Nephron progenitor cell (in vitro differentiated cells): ENCODE measurements at places on chromosomes 4 and X.

GRCh38 chrX:72308566-72309296, 3.0 kb upstream of the CITED1 start:
- DNase-seq, result peak; percentile 72

DNA sequence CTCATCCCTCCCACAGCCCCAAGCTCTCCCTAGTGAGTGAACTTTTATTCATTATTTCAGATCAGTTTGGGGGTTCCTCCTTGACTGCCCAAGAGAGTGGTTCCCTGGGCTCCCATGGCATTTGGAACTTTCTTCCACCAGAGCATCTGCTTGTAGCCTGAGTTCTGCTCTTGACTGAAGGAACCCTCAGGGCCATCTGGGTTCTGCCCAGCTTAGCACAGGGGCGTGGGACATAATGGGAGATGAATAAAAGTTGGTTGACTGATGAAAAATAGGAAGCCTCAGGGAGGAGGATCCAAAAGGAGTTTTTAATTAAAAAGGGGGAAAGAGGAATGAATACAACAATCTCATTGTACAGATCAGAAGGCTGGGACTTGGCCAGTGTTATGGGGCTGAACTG, 73.4 kb downstream of the CYTL1 start:
- no peak for DNase-seq

DNA sequence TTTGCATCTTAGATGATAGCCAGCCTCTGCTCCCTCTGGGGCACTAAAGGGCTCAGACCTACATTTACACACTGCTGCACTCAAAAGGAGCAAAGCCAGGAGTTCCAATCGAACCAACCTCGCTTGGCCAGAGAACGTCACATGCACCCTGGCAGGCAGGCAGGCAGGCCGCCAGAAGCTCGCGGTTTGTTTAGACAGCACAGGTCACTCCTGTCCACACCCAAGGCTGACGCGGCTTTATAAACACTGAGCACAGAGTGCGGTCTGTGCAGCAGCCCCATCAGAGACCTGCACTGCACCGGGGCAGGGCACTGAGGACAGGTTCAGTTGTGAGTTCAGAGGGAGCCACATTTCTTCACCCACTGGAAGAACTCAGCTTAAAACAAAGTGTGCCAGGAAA, 143.9 kb downstream of the BCOR start:
- no peak for DNase-seq

GRCh38 chr4:9889306-9889705, 107.9 kb downstream of the DRD5 start:
- no peak for DNase-seq

- DNase-seq, result no peak
These were observed 69.5 kb downstream of the SHROOM2 start for GRCh38 chrX:9855561-9856283.

- DNase-seq, result no peak
These were observed 22.2 kb downstream of the DTHD1 start for GRCh38 chr4:36303426-36304137.

GRCh38 chr4:65668201-65669089, 1.8 kb downstream of the EPHA5 start:
- peak; percentile 22 for DNase-seq

DNA sequence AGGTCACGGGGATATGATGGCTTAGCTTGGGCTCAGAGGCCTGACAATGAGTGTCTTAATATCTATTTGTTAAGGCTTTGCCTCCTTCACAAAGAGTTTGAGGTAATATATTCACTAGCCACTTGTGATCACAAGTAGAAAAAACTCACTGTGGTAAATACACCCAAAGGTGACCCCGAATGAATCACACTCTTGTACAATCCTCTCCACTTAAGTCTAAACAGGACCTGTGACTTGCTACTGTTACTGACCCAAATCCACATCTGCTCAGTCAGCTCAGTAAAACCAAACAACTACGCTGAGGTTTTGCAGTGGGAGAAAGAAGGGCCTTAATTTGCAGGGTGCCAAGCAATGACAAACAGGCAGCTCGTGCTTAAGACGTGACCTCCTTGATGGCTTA, 223.8 kb upstream of the MAGEC2 start:
- no peak for DNase-seq

- peak; percentile 50 for DNase-seq
These were observed 35.0 kb downstream of the FBXW7 start for GRCh38 chr4:152500800-152501434.

- no peak for DNase-seq
These were observed 24.2 kb downstream of the EPHA5 start for GRCh38 chr4:65646136-65646535.

GRCh38 chrX:118588715-118589114, 93.1 kb downstream of the DOCK11 start:
- DNase-seq, result no peak

GRCh38 chr4:76809594-76810305, 88.2 kb downstream of the SOWAHB start:
- DNase-seq, result no peak

GRCh38 chr4:119823891-119824290, 195.3 kb upstream of the PDE5A start:
- no peak for DNase-seq

DNA sequence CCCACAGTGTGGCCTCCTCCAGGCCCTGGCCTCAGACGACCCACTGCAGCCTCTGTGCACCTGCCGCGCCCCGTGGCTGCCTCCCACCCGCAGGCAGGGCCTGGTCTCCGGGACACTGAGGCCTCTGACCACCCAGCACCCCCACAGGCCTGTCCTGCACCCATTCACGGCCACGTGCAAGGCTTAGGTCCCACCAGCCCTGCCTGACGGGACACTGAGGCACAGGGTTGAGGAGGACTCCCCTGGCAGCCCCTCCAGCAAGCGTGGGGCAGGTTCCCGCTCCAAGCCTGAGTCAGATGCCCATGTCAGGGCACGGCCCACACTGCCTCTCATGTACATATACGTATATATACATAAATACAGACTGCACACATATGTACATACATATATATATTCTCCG, 23.5 kb downstream of the NELFA start:
- DNase-seq, result no peak

DNA sequence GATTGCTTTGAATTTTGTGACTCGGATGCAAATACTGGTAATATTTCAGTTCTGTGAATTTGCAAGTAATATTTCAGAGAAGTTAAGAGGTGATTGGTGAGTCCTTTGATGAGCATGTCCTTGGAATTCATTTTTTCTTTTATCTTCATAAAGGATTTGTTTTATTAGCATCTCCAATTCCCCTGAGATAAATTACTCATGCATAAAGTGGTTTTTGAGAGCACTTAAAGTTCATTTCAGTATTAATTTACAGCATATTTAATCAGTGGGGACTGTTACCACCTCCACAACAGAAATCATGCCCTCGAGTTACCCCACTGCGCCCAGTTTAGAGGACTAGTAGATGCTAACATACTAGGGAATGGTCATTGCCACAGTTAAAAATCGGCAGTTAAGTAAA, 65.0 kb downstream of the ZFX start:
- no peak for DNase-seq

DNA sequence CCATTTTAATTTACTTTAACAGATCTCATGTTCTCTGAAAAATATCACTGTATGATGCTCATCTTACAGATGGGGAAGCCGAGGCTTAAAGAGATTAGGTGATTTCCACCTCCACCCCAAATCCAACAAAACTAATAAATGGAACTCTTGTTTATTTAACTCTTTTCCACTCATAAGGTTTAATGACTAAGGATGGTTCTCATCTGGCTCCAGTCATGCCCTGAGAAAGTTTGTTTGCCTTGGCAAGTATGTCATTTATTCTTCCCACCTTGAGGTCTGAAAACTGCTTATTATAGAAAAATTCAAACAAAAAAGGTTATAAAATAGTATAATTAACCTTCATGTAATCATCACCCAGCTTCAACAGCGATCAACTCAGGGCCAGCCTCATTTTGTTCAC, 56.3 kb downstream of the PPEF2 start:
- no peak for DNase-seq

DNA sequence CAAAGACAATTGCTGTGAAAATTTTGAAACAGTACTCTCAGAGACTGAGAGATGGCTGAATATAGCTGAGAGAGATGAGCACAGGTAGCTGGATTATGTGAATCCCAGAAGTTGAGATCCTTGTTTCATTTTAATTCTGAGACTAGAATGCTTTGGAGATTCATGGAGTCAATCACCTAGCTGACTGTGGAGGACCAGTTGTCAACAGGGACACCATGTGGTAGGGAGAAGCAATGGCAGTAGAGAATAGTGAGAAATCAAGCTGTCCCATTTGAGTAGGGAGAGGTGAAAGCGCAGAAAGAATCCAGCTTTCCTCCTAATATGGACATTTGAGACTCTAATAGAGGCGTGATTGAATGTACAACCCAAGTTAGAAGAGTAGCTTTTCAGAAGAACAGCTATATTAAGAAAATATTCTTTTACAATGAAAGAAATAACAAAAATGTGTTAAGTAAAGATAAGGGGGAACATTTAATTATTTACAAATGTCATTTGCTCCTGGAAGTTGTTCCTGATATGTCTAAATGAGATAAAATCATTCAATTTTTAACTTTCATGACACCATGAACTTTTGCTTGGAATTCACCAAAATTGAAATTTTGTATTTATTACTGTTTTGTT, 30.3 kb upstream of the GLRB start:
- peak; percentile 21 for DNase-seq

GRCh38 chr4:99723612-99724011, 66.0 kb upstream of the C4orf54 start:
- DNase-seq, result no peak

DNA sequence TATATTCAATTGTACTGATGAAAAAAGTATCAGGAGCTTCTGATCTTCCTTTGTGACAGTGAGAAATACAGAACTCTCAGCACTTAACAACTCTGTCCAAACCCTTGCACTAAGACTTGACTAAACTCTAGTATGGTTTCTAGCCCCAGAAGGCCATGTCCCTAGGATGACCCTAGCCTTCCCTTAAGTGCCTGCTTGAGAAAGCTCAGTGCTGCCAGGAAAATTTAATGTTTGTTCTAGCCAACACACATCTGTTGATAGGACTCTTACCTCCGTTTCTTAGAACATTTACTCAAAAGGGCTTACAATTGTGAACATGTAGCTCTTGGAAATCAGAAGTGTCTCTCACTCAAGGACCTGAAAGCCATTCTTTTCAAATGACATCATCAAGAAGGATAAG, 1055.2 kb upstream of the FTHL17 start:
- no peak for DNase-seq

DNA sequence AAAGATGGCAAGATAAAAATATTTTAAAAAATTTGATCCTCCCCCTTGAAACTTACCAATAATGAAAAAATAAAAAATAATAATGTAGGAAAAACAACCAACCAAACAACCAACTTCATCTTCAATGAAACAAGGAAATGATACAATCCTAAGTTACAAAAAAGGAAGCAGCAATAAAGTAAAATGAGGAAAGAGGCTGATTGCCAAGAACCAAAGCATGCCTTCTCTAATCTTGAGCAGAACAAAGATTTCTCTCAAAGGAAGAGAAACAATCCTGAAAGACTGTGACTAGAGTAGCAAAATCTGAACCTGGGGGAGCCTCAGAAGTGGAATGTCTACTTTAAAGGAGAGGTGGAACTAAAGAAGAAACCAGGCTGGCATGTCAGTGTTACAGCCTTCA, 10.9 kb upstream of the WDFY3 start:
- no peak for DNase-seq

DNA sequence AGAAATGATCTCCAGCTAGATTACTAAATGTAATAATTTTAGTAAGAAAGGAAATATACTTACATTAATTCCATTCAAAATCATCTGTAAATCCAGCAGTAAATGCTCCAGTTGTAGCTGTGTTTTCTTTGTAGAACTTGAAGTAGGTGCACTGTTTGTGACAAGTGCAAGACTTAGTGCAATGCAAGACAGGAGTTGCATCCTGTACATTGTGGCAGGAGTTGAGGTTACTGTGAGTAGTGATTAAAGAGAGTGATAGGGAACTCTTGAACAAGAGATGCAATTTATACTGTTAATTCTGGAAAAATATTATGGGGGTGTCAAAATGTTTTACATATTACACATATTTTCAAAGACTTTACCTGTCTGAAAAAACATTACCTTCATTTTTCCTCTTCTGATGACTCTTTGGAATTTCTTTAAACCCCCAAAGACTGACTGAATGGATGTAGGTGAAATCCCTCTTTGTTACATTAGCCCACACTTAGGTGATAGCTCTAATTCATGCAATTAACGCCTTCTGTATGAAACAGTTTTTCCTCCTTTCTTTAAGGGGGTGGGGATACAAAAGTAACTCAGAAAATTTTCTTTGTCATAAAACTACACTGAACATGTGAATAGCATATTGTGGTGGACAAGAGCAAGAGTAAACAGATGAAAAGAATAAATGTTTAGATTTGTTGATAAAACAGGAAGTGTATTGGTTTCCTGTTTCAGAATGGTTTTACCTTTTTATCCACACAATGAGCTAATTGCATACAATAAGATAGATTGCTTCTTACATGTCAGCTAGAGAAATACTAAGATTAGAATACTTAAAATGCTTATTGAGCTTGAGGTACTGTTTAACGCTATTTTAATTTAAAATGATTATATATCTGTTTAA, at the start of gene IL2:
Gene IL2 (minus strand): TSS at position 495 of the 886 bp plus-strand sequence. CDS start 285 bp downstream, at position 210.
- DNase-seq, result no peak

- DNase-seq, result no peak
These were observed 5.7 kb upstream of the SLC25A4 start for GRCh38 chr4:185137233-185137925.

- DNase-seq, result no peak
These were observed 26.6 kb upstream of the IRF2 start for GRCh38 chr4:184500748-184501589.

- DNase-seq, result no peak
These were observed 139.9 kb downstream of the RAB28 start for GRCh38 chr4:13344216-13344615.

GRCh38 chr4:139641218-139641617, 24.4 kb upstream of the MGST2 start:
- DNase-seq, result no peak

DNA sequence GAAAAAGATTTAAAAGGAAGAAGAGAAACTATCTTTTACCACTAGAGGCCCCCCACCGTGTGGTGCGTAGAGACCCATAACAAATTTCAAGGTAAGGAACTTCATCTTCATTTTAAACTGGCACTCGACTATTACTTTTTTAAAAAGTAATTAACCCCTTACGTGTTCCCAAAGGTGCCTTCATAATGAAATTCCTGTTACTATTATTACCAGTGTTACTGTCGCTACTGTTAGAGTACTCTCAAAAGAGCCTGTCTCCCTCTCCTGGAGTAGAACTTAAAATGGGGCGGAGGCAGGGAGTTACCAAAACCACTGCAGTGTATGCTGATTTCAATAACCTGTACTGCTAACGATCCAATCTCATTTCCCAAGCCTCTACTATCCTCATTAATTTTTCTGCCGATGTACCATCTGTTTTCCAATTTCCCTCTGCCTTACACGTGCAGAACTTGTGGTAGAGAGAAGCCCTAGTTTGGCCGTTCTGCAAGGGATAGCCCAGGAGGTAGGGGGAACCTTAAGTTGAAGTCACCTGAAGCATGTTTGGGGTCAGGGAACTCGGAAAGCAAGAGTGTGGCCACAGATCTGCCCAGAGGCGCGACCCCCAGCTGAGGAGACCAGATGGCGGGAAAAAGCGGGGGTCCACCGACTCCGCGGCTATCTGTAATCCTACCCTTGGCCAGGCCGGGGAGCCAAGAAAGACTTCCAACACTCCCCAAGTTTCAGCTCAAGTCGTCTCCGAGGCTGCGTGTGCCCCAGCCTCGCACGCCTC, 720 bp upstream of the STK26 start:
- DNase-seq, result no peak
